ENCODE measurements at places on chromosomes 2 and 18.

DNA sequence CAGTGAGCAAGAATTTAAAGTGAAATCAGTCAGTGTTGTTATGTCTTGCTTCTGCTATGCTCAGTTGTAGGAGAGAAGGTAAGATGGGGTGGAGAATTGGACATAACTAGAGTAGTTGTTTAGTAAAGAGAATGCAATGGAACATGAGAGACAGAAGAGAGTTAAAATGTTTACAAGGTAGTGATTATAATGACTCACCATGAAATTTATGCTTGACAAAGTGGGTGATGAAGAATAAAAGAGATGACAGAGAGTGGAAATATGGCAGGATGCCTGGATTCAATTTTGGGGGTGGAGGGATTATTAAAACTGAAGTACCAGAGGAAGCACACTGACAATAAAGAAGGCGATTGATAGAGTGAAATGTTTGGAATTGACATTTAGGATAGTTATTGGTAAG is 10.6 kb downstream of the SCG2 start:
- DNase-seq = no peak

DNA sequence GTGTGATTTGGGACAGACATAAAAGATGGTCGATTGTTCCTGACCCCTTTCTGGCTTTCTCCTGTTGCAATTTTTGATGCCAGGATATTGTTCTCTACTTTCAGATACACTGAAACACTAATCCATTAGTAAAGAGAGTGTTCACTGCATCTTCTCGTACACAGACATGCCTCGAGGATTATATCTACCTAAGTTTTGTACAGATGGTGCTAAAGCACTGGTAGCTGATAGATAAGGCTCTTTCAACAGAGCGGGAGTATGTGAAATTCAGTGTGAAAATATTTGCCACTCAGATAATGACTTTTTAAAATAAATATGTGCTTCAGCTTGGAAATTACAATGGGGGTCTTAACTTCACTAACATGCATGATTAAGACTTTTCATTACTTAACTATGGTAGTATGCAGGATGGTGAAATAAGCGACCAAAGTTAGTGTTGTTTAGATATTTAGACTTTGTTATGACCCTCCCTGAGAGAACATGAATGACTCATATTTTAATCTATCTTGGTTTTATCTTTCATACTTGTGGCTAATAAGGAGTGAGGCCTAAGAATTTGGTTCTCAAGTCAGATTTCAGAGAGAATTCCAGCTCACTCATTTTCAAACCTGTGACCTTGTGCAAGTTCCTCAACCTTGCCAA is 474.9 kb downstream of the NRXN1 start:
- DNase-seq = no peak

DNA sequence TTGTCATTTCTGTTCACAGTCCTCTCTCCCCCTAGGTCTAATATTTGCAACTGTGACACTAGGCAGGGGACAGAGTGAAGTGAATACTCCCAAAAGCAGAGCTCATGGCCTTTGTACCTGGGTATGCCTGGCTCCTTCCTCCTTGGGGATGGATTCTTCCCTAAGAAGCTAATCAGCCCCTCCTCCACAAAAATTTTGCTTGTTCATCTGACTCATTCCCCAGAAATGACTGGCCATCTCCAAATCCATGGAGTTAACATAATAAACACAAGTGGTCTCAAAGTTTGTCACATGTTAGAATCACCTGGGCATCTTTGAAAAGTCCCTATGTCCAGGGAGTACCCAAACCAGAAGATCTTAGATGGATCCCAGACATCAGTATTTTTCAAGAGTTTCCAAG is 65.3 kb downstream of the SUCLG1 start:
- DNase-seq = no peak

DNA sequence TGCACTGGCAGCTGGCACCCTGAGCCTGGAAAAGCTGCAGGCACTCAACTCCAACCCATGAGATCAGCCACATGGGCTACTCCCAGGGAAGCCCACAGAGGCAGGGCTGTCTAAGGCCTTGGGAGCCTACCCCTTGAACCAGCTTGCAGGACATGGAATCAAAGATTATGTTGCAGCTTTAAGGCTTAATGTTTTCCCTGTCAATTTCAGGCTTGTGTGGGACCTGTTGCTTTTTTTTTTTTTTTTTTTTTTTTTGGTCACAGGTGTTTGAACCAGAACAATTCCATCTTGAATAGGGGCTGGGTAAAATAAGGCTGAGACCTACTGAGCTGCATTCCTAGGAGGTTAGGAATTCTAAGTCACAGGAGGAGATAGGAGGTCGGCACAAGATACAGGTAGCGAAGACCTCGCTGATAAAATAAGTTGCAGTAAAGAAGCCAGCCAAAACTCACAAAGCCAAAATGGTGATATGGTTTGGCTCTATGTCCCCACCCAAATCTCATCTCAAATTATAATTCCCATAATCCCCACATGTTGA is 7.5 kb upstream of the IL1A start:
- DNase-seq = no peak

- no peak for DNase-seq
Measured at GRCh38 chr2:63818271-63818670, 23.4 kb upstream of the UGP2 start.

- DNase-seq = no peak
Measured at GRCh38 chr2:121232626-121233265, 52.3 kb downstream of the TFCP2L1 start.

GRCh38 chr2:3173031-3173430 is 204.6 kb downstream of the EIPR1 start:
- DNase-seq = no peak

DNA sequence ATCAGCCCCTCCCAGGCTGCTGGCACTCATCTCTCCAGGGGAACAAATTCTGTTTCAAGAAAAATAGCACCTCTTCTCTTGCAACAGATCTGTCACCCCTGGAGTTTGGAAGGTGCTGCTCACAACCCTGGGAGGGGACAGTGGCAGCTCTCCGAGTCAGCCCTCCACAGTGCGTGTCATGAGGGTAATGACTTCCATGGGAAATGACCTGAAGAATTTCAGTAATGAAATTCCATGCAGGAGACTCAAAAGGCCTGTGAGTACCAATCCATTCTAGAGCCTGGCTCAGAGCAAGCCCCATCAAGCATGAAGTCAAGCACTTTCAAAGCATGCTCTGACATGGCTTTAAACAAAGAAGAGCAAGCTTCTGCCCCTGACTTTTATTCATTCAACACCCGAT is 276.3 kb upstream of the PARD3B start:
- no peak for DNase-seq

- DNase-seq = no peak
Measured at GRCh38 chr2:130393318-130393910, 37.6 kb downstream of the PTPN18 start.

- DNase-seq = no peak
Measured at GRCh38 chr2:127401757-127402695, 14.3 kb upstream of the MAP3K2 start.

DNA sequence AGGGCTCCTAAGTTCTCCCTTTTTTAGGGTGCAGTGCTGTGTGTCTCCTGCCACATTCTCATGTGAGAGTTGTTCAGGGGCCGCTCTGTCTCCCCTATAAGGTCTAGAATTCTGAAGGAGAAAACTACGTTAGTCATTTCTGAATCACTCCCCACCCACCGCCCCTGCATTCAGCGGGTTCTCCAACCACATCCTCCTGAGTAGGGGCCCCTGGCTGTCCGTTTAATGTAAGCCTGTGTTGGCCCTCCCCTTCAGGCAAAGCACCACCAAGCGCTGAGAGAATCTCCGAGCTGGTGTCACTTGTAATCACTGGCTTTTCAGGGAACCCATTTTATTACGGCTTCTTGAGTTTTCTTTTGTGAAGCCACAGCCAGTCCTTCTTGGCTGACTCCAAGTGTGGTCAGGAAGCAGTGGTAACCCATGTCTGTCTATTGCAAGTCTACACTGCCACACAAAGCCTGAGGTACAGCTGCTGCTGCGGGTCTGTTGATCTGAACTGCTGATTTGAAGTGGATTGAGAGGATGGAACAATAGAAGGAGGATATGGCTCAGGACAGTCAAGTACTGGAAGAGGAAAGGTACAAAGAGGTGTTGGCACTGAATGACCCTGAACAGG is 16.9 kb downstream of the LCT start:
- DNase-seq = no peak

DNA sequence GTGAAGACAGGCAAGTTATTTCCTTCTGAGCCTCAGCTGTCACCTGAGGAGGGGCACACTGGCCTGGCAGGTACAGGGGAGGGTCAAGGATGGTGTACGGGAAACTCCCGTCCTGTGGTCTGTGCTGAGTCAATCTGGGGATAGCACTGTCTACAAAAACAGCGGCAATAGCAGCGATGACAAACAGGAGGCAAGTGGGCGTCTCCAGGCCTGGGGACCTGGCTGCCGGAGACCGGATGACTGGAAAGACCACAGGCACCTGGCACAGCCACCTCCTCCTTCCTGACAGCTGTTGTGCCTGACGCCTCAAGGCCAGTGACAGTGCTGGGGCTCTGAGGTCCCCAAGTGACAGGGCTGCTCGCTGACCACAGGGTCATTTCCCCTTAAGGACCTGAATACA is 202.1 kb upstream of the HS6ST1 start:
- DNase-seq = no peak

GRCh38 chr2:129192117-129192516 is 787.3 kb upstream of the RAB6C start:
- no peak for DNase-seq

DNA sequence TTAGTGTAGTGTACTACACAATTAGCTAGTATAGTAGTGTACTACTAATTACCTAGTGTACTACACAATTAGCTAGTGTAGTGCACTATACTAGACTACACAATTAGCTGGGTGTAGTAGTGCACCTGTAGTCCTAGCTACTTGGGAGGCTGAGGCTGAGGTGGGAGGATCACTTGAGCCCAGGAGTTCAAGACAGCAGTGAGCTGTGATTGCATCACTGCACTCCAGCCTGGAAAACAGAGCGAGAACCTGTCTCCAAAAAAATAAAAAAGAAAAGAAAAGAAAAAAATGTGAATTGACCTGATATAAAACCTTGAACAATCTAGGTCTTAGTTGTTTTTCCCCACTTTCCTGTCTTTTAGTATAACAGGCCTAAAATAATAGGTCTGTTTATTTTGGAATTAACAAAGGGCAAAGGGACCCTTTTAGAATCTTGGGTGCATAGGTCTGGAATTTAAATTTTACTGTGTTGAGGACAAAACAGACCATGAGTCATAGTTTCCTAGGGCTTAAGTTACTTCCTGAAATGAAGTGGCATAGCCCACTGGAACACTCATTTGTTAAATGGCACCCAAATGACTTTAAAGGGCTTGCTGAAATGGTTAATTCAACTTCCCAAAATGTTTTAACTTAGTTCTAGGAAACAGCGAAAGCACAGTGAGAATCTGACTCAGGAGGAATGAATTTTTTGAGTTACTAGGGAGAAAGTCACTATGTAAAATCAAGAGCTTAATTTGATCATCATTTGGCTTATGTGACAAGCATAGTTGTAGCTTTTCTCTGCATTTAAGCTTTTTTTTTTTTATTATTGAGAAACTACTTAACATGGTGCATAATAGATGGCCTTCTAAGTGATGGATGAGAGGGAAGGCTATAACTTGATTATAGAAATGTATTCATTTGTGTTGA is 50.7 kb upstream of the ARL5A start:
- DNase-seq = no peak

GRCh38 chr2:222722327-222722946 is 51.0 kb downstream of the MOGAT1 start:
- DNase-seq = no peak

GRCh38 chr2:206259376-206260187 is 14.9 kb upstream of the ZDBF2 start:
- no peak for DNase-seq

- DNase-seq = no peak
Measured at GRCh38 chr2:190994148-190994547, 19.8 kb downstream of the STAT1 start.

- DNase-seq = no peak
Measured at GRCh38 chr2:60364491-60364890, 189.0 kb downstream of the BCL11A start.

DNA sequence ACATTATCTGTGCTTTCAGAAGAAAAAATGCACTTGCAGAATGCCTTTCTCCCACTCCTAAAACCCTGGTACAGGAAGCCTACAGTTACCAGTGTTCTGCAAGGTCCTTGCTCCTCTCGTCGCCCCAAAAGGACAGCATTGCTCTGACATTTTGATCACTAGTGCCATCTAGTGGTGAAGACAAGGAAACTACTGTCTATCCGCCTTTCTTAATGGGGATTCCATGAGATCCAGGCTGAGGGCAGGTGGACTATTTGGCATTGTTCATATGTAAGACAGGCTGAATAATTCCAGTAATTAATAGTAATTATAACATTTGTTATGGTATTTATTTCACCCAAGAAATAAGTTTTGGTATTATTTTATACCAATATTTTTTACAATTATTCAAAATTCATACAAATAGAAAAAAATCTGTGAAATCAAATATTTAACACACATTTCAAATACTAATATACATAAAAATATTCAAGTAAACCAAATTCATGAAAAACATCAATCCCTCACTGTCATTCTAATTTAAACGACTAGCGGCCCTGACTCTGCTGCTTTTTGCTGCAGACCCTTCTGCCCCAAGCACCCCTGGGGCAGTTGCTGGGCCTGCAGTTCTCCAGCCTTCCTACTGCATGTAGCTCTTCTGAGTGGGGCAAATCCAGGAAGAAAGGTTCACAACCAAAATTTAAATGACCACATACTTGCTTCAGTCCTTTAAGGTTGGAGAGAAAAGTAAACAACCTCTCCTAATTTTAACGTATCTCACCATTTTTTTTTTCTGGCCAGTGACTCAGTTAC is 19.0 kb downstream of the TPGS2 start:
- peak; percentile 32 for DNase-seq

GRCh38 chr2:121251497-121251896 is 33.5 kb downstream of the TFCP2L1 start:
- no peak for DNase-seq

- DNase-seq = no peak
Measured at GRCh38 chr18:32368991-32369390, 101.7 kb downstream of the GAREM1 start.

GRCh38 chr2:27263287-27264252 is 723 bp upstream of the SLC30A3 start:
- DNase-seq = peak; percentile 32

- DNase-seq = no peak
Measured at GRCh38 chr2:69625078-69625795, 18.3 kb downstream of the AAK1 start.

DNA sequence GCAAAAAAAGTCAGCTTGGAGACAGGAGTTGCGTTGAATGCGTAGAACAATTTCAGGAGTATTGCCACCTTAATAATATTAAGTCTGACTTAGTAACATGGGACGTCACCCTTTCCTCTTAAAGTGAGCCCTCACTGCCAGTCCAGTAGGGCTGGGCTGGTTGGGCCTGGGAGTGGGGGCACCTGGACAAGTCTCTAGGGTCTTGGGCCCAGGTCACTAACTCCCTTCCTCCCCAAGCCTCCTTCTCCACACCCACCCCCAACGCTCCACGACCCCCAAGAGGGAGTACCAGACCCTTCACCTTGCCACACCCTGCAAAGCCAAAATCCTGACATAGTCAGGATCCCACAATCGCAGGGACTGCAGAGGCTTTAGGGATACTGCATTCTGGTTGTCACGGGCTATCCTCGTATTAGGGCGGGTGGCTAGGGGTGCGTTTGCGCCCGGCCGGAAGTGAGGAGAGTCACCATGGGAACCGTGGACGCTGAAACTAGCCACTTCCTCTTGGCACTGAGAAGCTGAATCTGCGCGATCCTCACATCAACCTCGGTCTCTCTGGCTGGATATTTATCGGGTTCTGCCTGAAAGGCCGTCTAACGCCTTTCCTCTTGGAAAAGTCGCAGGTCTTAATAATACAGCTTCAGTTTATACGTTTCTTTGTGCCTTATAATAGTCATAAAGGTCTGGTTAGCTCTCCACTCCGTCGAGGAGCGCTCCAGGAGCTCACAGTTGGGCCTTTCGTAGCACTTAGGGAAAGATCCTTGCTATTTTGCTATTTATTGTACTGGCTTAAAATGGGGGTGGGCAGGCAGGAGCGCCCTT is 10.3 kb upstream of the CXXC1 start:
- peak; percentile 46 for DNase-seq
